ENCODE measurements at places on chromosomes 2 and 18. TPM values are rescaled to one million over a fixed set of nuclear protein-coding genes. Genes with fewer than 3 reads are reported as not detected.

CNTNAP5 gene
- total RNA-seq = 0.70 TPM

GRCh38 chr2:224442071-224442967, 40.4 kb upstream of the FAM124B start:
- no peak for DNase-seq

GRCh38 chr2:191428141-191428540, 182.9 kb downstream of the MYO1B start:
- DNase-seq = no peak

CWC22 gene
- total RNA-seq = 33.6 TPM

- no peak for DNase-seq
These were observed 504.8 kb upstream of the SETBP1 start for GRCh38 chr18:44175891-44176290.

- peak; percentile 78 for DNase-seq
These were observed 217.9 kb downstream of the VAPA start for GRCh38 chr18:10131460-10132395.

MYCN gene
- total RNA-seq = 50.3 TPM

MAP3K19 gene
- total RNA-seq = not detected

- DNase-seq = peak; percentile 82
These were observed 178.5 kb upstream of the SESTD1 start for GRCh38 chr2:179443180-179443579.

DNA sequence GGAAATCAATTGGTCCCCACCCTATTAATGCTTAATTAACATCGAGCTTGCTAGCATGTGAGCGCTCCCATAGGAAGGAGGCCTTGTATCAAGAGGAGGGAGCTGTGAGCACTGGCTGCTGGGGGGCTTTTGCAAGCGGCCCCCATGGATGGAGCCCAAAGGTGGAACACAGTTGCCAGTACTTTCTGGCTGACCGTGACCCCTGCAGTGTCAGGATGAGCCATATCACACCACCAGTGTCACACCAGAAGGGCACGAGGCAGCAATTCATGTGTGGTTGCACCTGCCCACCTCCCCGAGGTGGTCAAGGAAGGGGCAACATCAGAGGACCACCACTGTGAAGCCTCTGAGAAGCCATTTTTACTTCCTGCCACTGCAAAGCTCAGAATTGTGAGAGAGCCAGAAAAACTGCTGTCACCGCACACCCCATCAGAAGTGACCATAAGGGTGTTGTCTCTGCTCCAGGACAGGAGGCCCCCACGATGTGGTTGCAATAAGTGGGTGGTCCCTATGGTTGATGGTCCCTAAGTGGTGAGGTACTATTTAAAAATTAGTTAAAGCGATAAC, 99.8 kb upstream of the RAB6C start:
- DNase-seq = peak; percentile 24

PTPRM gene
- total RNA-seq = 47.2 TPM

GRCh38 chr18:40365526-40365925, 1589.5 kb upstream of the PIK3C3 start:
- DNase-seq = no peak

DNA sequence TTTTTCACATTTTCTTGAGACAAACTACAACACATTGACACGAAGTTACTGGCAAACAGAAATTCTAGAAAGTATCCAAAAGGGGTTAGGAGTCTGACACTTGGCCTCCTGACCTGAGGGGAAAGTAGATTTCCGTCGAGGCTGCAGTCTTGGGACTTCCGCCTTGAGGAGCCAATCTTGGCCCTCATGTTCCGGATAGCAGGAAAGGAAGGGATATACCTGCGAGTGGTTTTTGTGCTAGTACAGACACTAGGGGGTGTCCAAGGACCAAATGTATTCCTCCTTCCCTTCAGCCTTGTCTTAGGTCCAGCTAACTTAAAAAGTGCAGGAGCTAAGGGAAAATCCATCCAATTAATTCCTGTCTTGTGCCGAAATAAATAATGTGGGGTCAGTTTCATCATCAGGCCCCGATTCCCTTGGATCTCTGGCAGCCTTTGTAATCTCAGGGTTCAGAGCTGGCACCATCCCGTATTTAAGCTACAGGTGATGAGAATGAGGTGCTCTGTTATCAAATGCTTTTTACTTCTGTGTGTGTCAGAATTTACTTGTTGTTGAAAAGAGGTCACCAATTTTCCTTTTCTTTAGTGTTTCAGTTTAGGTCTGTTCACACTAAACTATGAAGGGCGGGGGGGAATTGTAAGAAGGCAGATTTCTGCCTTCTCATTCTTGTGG, 330.2 kb upstream of the FANCL start:
- peak; percentile 84 for DNase-seq

- DNase-seq = no peak
These were observed 12.1 kb upstream of the MAPRE2 start for GRCh38 chr18:35029103-35029502.

DNA sequence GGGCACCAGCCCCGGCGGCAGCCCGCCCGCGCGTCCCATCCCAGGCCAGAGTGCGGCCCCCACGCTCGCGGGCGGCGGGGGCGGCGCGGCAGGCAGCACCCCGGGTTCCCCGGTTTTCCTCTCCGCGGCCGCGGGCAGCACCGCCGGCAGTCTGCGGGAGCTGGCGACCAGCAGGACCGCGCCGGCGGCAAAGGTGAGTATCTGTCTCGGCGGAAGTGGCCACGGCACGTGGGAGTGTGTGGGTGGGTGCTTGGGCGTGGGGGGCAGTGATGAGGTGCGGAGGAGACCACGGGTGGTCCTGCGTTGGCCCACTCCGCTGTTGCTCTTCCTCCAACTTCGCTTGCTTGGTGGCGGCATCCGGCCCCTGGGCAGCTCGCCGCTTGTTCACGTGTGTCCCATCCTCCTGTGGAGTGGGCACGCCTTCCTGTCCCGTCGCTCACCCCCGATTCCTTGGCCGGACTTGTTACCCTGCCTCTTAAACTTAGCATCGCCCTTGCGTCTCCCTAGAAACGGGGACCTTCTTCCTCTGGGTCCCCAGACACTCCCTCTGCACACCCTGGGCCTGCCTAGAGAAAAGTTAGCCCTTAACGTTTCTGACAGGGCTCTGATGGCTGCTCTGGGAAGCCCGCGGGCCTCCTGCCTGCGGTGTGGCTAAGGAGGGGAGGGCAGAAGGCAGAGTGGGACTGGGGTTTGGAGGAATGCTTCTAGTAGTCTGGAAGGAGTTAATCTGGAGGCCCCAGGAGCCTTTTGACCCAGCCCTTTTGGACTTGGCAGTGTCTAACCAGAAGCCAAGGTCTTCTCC, 1.1 kb downstream of the SH3RF3 start:
- peak; percentile 66 for DNase-seq
